NCI-H1436 treated with DMSO at 0.1 percent for 48 hours (cell line): ENCODE measurements at places on chromosomes 7 and 10.

DNA sequence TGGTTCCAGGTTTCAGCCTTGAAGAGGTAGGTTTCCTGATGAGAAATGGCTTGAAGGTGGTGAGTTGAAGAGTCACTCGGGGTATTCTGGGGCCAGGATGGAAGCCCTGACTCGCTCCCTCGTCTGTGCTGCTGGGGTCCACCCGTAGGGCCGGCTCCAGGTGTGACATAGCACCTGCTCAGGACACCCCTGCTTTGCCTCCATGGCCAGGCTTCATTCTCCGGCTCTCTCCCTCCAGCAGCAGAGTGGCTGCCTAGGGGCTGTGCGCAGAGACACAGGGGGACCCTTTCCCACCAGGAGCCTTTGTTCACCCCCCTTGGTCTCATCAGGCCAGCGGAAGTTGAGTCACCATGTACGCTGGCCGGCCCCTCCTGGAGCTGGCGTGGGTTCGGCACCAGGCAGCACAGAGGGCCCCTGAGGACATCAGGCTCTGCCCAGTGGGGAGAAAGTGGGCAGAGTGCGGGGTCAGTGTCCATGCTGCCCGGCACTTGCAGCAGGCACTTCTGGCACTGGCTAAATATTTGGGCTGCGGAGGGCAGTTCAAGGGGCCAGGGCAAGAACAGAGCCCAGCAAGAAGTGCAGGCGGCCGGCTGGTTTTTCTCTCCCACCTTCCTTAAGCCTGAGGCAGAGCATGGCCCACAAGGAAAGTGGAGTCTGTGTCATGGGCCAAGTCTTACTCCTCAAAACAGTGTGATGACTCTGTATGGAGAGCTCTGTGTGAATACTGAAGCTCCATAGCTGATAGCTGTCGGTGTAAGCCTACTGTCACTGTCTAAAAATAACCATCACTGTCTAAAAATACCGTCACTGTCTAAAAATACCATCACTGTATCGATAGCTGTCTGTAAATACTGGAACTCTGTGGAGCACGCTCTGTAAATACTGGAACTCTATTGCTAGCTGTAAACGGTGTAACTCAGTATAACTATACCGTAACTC lies 3.7 kb upstream of the PRKAR1B start:
- no peak for DNase-seq

DNA sequence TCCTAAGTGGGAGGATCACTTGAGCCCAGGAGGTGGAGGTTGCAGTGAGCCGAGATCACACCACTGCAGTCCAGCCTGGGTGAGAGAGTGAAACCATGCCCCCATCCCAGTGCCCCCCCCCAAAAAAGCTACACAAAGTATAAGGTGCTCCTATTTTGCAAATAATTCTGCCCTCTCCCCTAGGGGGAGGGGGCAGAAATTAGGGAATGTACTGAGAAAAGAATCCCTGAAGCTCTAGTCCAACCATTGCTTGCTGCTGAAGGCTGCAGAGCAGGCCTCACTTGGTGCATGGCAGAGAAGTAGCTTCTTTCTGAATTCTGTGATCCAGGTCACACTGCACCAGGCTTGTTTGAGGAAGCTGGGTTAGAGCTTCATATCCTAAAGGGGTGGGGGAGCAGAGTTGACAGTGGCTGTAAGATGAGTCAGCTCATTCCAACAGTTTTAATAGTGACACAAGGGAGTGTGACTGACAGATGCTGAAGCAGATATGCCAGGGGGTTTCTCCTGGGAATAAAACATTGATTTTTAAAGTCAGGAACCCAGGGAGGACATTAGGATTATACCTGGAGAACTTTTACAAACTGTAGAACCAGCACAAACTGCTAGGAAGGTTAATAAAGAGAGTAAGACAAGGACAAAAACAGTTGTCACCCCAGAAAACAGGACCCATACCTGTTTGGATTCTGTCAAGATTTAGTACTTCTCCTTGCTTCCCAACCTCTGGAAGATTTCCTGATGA lies 32.8 kb upstream of the STRIP2 start:
- no peak for DNase-seq

DNA sequence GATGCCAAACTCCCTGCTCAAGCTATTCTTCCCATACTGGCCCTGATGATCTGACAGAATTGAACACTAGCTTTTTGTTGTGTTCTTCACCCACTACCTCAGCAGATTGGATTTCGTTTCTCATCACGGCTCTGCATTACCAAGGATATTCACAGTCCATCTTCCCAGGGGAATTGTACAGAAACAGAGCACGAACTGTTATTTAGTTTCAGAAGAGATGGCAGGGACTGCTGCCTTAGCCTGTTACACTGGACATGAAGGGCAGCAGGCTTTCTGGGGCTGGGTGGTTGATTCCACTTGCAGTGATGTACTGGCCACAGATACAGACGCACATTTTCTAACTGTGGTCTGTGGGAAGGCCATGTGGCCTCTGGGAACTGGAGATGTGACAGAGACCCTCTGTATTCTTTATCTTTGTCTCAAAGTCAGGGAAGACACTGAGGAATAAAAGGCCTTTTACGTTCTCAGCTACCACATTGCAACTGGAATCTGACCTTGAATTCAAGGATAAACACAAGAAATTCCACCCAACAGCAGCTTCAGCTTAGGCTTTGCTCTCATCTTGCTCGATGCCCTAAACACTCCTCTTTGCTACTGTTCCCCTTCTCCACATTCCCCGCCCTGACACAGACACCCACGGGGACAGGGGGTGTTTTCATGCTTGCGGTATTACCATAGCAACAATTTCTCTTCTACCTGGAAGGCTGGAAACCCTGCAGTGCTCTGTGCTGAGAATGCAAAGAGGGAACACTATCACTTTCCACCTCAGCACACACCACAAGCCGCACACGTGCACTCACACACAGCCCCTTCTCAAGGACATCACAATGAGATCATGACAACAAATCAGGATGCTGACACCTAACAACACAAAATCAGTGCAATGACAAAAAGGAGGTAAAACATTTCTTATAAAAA lies 81.7 kb downstream of the RNF216 start:
- DNase-seq = no peak

- DNase-seq = no peak
These were observed 91.1 kb downstream of the OR13A1 start for GRCh38 chr10:45224219-45224841.

DNA sequence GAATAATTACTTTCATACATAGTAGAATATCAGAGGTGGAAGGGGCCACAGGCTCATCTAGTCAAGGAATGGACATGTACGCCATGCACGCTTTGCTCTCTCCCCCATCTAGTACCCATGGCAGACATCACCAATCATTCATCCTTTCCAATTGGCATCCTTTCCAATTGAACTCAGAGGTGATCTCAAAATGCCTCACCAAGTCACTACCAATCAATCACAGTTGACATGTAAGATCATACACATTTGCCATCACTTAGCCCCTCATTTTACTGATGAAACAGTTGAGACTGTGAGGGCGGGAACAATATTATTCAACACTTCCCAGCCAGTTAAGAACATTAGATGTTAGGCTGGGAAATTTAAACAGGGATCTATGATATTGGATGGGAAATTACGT lies 308.4 kb downstream of the FGFR2 start:
- no peak for DNase-seq

- DNase-seq = no peak
These were observed 756.4 kb upstream of the MBL2 start for GRCh38 chr10:53528974-53529373.

DNA sequence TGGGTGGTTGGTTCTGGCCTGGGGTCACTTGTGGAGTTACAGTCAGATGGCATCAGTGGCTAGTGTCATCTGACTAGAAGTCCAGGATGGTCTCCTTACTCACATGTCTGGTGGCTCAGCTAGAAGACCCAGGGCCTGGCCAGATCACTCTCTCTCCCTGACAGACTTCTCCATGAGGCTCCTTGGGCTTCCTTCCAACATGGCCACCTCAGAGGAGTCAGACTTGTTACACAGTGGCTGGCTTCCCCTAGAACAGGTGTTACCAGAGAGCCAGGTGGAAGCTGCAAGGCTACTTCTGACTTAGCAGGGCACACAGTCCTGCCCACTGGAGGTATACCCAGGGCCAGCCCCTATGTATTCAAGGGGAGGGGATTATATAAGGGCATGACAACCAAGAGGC lies 44.2 kb upstream of the MYL10 start:
- no peak for DNase-seq

DNA sequence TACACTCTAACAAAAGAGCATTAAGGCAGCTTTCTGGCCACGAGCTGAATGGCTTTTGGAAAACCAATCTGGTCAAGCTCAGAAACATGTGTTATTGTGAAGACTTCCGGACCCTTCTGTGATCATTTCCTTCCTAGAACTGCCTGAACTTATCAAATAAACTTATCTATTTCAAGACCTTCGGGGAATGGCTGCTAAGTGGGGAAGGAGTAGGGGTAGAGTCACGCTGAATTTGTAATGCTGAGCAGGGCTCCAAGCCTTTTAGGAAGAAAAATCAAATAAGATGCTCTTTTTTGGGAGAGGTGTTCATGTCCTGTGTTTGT lies 56.6 kb downstream of the PAPSS2 start:
- no peak for DNase-seq

- DNase-seq = no peak
These were observed 55.6 kb upstream of the PNLIP start for GRCh38 chr10:116490028-116490662.

GRCh38 chr7:135151533-135151932 lies 3.7 kb downstream of the TMEM140 start:
- no peak for DNase-seq

DNA sequence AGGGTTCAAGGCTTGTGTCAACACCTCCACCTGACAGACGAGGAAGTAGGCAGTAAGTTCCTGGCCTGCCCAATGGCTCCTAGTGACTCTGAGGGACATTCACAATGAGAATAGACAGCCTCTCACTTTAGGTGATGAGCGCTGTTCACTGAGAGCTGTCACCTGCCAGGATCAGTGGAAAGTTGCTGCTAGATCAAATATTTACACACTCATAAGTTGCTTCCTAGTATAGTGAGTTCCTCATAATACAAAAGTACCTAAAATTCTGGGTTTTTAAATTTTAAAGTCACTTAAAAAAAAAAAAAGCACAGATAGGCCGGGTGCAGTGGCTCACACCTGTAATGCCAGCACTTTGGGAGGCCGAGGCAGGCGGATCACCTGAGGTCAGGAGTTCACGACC lies 320.8 kb downstream of the PRPF18 start:
- DNase-seq = no peak

- no peak for DNase-seq
These were observed 832.1 kb downstream of the CNTNAP2 start for GRCh38 chr7:146948703-146949102.

GRCh38 chr7:34371922-34372321 lies 286.1 kb upstream of the NPSR1 start:
- no peak for DNase-seq

DNA sequence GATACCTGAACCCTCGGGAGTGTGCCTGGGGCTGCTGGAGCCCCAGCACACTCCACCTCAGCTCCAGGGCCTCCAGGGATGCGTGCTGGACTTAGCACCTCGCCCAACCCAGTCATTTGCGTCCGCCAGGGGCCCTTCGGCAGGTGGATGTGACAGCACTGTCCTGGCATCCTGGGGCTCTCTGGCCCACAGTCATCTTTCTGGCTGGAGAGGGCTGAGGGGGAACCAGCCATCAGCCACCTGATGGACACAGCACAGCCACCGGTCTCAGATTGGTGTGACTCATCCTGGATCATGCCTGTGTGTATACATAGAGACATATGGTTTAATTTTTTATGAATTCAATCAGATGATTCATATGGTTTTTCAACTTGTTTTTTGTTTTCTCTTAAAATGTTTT lies 11.1 kb downstream of the ZNF775 start:
- DNase-seq = no peak

- DNase-seq = no peak
These were observed 162.2 kb upstream of the TNS3 start for GRCh38 chr7:47743965-47744591.

DNA sequence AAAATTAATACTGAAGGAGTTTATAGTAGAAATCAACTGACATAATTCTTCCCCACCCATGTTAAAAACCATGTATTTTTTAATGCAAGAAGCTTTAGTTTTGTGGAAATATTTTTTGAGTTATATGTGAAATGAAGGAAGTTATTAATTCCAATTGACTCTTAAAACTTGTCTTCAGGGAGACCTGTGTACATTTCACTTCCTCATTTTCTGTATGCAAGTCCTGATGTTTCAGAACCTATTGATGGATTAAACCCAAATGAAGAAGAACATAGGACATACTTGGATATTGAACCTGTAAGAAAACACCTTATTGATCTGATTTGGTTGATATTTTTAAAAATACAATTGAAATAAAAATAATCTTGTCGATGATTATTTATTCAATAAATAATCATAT lies 33.3 kb downstream of the CD36 start:
- no peak for DNase-seq

GRCh38 chr10:125761961-125762360 lies 13.7 kb downstream of the MMP21 start:
- no peak for DNase-seq

- no peak for DNase-seq
These were observed 20.0 kb downstream of the KCNH2 start for GRCh38 chr7:150958062-150958552.

- DNase-seq = no peak
These were observed 906.8 kb downstream of the CNTNAP2 start for GRCh38 chr7:147023440-147023839.

DNA sequence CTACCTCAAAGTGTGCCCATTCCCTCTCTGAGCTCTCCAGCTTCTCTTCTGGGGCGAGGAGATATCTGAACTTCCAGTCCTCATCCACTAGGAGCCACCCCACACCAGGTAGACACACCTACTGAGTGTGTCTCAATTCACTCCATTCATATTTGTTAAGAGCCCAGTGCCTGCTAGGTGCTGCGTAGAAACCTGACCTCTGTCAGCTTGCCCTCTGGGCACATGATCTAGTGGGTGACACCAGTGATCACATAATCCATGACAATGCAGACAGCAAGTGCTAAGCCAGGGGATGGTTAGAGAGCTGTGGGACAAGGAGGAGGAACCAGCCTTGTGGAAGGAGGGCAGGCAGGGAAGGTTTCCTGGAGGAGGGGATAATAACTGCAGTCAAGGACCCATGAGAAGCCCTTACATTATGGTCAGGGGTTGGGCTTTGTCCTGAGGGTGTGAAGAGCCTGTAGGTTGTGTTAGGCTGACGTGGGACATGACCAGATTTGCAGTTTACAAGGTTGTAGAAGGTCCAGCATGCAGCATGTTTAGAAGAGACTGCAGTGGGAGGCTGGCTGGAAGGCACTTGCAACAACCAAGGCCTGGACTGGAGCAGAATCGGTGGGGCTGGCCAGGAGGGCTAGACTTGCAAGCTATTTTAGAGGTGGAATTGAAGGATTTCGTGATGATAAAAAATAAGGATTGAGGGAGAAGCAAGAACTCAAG lies 81.8 kb downstream of the COL13A1 start:
- no peak for DNase-seq

GRCh38 chr7:51587604-51588003 lies 271.0 kb upstream of the COBL start:
- DNase-seq = no peak
